ENCODE measurements at places on chromosomes 12 and 14.

GRCh38 chr12:71442567-71442931 lies 3.0 kb downstream of the LGR5 start:
- no peak for DNase-seq

DNA sequence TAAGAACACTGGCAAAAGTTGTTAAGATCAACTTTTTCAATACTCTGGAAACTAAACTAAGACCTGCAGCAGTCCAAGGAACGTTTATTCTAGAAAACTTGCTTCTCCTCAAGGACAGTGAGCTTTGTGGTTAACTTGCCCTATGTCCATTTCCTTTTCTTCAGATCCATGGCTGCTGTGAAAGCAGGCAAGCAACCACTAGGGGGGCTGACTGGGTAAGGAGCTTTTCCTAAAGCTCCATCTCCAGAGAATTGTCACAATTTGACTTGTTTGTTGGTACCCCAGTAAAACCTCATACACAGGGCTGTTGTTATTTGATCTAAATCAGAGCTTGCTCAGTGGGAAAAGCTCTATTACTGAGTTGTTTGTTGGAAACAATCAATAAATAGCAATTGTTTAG lies 10.1 kb upstream of the RPL10L start:
- no peak for DNase-seq

DNA sequence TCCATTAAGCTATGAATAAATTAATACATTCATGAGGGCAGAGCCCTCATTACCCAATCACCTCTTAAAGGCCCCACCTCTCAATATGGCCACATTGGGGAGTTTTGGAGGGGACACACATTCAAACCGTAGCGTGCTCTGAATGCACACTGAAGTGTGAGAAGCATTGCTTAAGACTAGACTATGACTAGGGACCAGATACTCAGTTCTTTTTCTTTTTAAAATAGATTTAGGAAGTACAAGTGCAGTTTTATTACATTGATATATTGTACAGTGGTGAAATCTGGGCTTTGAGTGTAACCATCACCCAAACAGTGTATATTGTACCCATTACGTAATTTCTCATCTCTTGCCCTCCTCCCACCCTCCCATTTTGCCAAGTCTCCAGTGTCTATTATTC lies 21.0 kb upstream of the JDP2 start:
- DNase-seq, result no peak

DNA sequence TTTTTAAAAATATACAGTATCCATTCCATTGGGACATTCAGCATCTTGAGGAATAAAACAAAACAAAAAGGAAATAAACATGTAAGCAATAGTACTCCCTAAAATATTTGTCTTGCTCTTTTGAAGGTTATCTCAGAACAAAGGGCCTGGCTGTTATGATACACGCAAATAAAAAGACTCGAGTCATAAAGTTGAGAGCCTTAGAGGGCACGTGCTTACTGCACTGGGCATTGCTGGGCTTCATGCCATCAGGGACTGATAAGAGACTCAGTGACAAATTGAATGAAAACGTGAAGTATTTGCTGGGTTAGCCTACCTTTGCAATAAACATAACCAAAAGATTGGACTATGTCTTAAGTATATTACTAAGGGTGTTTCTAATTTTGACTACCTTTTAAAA lies 118.9 kb downstream of the SLC35F4 start:
- no peak for DNase-seq

- DNase-seq, result no peak
Observed at GRCh38 chr14:56962444-56963080, 152.3 kb upstream of the OTX2 start.

GRCh38 chr14:103205541-103205906 lies 82.3 kb downstream of the TNFAIP2 start:
- no peak for DNase-seq

- no peak for DNase-seq
Observed at GRCh38 chr12:105204916-105205315, 31.1 kb downstream of the APPL2 start.

GRCh38 chr12:24997970-24998582 lies 49.2 kb upstream of the BCAT1 start:
- DNase-seq, result no peak

GRCh38 chr12:105483691-105484090 lies 153.2 kb downstream of the C12orf75 start:
- DNase-seq, result no peak

- DNase-seq, result no peak
Observed at GRCh38 chr14:72573725-72574417, 320.0 kb downstream of the DPF3 start.

DNA sequence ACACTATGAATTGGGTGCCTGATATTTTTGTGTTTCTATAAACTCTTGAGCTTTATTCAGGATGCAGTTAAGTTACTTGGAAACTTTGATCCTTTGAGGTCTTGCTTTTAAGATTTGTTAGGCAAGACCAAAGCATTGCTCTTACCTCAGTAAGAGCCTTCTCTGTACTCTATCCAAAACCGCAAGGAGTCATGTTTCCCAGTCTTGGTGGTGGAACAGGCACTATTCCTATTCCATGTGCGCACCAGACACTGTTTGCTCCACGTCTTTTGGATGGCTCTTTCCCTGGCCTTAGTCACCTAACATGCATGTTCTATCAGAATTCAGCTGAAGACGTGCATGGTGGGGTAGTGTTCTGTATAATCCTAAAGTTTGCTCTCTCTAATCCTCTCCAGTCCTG lies 23.5 kb downstream of the CSRP2 start:
- DNase-seq, result no peak

DNA sequence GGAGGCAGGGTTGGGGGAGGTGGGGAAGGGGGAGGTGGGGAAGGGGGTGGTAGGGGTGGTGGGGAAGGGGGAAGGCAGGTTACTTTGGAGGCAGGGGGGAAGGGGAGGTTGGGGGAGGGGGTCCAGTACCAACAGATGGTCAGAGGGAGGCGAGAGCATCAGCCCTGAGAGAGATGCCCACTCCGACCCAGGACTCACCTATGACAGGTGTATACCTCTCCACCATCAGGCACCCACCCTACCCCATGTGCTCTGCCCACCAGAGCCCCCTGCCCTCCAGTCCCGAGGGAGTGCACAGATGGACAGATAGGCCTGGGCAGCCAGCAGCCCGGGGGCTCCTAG lies 18.6 kb downstream of the JAG2 start:
- no peak for DNase-seq

GRCh38 chr12:82361461-82361915 lies 3.2 kb downstream of the METTL25 start:
- no peak for DNase-seq

GRCh38 chr14:77105145-77105939 lies 7.3 kb downstream of the CIPC start:
- DNase-seq, result no peak

GRCh38 chr12:65427646-65428045 lies 149.2 kb downstream of the MSRB3 start:
- no peak for DNase-seq

GRCh38 chr12:131794061-131794460 lies 34.1 kb upstream of the MMP17 start:
- no peak for DNase-seq

DNA sequence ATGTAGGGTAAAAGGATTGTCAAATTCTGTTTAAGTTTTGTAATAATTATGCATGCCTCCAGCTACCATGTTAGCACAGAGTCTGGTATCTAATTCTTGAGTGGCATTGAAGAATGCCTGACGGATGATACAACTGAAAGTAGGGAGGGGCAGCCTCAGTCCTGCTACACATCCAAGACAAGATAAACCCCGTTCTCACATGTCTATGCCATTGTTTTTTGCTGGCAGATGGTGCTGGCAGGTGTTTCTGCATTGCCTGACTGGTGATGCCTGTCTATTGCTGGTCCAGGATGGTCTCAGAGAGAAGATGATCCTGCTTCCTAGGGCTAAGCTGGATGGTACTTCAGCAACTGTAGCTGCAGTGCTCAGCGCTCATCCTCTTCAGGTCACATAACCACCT lies 245.8 kb upstream of the NAV3 start:
- DNase-seq, result no peak

DNA sequence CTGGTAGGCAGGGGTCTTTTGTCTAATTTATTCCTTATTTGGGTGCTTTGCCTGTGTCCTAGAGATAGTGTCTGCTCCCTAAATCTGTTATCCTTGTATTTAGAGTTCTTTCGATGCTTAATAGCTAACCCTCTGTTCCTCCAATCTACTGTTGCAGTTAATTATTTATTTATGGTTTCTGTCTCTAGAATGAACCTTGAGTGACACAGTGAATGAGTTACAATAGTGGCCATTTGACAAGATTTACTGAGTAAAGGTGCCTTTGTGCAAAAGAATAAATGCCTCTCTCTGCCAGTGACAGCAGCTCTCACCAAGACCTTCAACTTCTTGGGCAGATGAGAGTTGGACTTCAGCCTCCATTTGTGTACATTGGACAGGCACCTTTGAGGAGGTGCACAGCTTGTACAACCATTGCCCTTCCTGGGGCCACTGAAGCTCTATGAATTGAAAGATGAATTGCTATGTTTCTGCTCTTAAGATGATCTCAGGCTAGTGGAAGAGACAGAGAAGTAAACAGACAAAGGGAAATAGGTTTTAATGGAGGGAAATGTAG lies 165.9 kb downstream of the DERA start:
- no peak for DNase-seq

- DNase-seq, result no peak
Observed at GRCh38 chr12:700016-700415, 36.8 kb upstream of the NINJ2 start.

GRCh38 chr12:12229556-12230092 lies 37.2 kb downstream of the LRP6 start:
- DNase-seq, result no peak

GRCh38 chr12:68043435-68043834 lies 54.2 kb downstream of the IFNG-AS1 start:
- DNase-seq, result no peak

DNA sequence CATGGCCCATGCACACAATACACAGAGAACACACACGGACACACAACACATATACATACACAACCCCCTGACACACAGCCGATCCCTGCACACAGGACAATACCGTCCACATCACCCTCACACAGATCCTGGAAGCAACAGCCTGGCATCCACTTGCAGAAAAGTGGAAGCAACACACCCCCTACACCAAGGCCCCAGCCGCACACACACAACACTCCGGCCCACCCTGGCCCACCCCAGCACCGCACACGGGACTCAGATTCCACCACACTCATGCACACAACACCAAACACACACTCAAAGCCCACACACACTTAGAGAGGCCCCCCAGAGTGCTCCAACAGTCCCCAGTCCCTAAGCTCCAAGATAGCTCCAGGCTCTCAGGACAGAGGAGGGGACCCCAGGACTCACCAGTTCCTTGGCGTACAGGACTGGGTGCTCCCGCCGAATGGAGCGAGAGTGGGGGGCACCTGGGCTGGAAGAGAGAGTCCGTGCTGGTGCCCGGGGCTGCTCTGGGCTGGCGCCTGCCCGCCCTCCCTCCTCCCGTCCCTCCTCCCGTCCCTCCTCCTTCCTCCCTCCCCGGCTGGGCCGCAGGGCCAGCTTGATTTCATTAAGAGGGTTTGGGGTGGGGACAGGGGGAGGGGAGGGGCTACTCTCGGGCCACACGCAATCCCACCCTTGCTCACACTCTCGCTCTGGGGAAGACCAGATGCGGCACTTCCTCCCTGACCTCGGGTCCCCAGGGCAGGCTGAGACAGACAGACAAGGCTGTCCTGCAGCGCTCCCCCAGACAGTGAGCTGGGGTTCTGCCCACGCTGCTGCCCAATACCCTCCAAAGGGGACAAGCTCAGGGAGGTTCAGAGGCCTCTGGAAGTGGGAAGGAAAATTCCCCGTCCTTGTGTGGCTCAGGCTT lies at the start of gene TMEM119:
Gene TMEM119, minus strand, starts transcription at position 526 of the 913 bp plus-strand sequence. CDS start 5,701 bp downstream, outside the sequence.
- DNase-seq, result no peak

GRCh38 chr12:21138016-21138415 lies 7.0 kb downstream of the SLCO1B1 start:
- no peak for DNase-seq

All from stimulated activated CD8-positive, alpha-beta memory T cell treated with anti-CD3 and anti-CD28 coated beads, Interleukin-15, amount 100 ng/mL, for 1 hour (primary cell).